ENCODE measurements at places on chromosomes 11 and 22.

DNA sequence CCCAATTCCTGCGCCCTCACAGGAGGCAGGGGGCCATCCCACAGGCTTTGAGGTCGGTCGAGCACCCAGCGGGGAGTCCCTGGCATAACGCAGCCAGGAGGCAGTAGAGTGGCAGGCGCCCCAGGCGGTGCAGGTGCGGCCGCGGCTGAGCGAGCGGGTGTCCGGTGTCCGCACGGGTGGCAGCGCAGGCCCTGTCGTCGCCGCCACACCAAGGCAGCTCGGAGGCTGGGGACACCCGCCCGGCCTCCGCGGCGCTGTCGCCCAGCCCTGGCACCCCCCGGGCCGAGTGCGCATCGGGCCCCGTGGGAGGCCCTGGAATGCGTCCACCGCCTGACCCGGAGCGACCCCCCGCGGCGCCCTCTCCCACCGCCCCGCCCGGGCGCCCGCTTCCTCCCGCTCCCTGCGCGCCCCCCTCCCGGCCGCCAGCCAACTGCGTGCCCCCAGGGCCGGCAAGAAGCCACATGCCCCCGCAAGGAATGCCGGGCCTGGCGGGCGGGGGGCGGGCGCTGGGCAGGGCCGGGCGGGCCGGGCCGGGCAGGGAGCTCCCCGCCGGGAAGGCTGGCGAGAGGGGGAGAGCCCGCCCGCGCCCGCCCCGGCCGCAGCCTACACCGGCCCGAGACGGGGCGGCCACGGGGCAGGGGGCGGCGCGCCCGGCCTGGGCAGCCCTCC, 33.9 kb downstream of the PRDM11 start:
- DNase-seq = peak; percentile 73

- DNase-seq = no peak
Observed at GRCh38 chr11:32325187-32325586, 110.2 kb downstream of the WT1 start.

GRCh38 chr22:45667486-45667885, 4.1 kb upstream of the ATXN10 start:
- no peak for DNase-seq

DNA sequence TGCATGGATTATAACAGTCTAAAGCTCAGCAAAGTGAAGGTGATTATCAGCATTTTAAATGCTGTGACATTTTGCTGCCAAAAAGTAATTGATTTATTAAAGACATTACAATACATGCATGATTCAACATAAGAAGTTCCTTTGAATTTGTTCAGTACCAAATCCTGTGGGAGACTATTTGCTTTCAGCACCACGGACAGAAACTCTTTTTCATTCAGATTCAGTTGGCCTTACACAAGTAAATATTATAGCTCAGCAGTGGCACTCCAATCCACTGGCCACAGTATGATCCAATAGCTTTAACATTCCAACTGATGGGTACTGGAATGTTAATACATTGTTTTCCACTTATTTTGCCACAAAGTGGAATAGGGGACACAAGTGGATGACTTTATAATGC, 806.7 kb downstream of the NTM start:
- DNase-seq = no peak

DNA sequence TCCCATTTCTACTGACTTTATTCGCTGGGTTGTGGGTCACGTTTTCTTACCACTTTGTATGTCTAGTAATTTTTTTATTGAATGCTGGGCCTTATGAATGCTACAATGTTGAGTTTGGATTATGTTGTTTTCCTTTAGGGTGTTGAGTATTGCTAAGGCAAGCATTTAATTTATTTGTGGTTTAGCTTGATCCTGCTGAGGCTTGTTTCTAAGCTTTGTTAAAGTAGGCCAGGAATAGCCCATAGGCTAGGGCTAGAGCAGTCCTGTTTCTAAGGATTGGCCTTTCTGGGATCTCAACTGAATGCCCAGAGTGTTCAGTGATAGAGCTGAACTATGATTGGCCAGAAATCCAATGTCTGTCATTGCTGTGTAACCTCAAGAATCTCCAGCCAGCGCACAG, 56.1 kb upstream of the LDLRAD3 start:
- DNase-seq = no peak

DNA sequence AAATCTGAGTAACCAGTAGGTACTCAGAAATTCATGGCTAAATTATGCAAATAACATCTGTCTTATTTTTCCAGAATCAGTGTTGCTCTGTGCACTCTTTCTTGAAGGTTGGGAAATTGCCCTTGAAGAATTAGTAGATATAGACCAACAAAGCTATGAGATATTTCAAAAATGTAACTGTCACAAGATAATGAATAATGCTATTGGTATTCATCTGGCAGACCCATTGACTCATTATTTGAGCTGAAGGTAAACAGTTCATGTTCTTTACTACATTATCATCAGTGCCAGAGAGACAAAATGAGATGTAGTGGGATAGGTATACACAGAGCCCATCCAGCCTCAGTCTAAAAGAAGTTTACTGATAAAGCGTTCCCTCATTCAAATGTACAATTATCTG, 274.7 kb downstream of the CASP12 start:
- no peak for DNase-seq

GRCh38 chr22:34696557-34696956, 369.4 kb upstream of the ISX start:
- no peak for DNase-seq

DNA sequence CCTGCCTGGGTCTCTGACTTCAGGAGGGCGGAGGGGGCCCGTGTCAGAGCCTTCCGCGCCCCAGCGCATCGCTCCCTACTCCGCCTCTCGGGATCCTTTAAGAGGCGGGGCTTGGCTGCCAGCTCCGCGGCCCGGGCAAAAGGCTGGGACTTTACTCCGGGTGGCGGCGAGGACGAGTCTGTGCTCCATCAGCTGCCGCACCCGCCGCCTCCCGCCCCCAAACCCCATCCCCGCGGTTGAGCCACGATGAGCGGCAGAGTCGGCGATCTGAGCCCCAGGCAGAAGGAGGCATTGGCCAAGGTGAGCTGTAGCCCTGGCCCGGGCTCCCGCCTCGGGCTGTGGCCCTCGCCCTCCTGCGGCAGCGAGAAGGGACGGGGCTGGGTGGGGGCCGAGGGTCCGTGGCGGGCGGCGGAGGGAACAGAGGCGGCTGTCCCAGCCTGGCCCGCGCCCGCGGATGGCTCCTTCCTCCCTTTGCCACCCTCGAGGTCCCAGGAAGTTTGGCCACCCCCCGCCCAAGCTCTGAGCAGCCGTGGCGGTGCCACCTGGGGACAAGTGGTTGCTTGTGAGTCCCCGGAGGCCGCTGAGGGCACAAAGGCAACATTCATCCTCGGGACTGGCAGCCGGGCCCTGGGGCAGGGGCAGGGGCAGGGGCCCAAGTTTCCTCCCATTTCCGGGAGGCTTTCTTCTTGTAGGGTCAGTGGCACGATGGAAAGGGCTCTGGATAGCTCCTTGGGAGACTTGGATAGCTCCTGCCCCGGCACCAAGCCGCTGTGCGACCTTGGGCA, at the start of gene SEC14L2:
TSS of gene SEC14L2 (plus strand) at position 148 of the 785 bp plus-strand sequence. CDS start at position 247, 99 bp downstream.
- peak; percentile 78 for DNase-seq

- no peak for DNase-seq
Observed at GRCh38 chr22:30731658-30732057, 37.0 kb downstream of the OSBP2 start.

DNA sequence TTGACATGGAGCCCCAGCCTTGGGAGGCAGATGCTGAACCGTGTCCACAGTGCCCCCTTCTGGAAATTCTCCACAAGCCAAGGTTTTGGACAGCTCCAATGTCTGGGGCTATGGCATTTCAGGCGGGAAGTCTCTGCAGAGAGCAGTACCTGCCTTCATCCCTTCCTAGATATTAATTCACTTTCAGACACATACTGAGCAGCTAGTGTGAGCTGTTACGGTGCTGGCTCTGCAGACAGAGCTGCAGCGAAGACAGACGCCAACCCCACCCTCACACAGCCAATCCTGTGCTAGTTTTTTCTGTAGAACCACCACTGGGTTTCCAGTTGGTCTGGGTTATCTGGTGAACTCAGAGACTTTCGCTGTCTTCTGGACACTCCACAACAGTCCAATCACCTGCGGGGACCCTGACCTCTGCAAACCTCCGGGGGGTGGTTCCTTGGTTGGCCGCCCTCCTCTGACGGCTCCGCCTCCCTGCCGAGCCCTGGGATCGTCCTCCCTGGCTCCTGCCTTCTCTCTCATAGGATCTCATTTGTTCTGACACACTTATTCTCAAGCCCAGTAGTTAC, 9.1 kb downstream of the LMF2 start:
- peak; percentile 84 for DNase-seq

GRCh38 chr22:39524089-39524752, 3.9 kb downstream of the ATF4 start:
- DNase-seq = no peak

DNA sequence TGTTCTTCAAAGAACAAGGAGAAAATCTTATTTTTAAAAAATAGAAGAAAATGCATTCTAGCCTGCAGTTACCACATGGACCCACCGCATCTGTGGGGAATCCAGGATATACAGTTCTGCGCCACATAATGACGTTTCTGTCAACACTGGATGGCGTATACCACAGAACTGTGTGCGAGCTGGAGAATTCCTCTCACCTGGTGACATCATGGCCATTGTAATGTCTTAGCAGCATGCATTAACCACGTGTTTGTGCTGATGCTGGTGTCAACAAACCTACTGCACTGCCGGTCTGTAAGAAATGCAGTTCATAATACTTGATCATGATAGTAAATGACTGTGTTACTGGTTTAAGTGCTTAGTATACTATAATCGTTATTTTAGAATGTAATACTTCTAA, 174.7 kb downstream of the TBC1D22A start:
- no peak for DNase-seq

DNA sequence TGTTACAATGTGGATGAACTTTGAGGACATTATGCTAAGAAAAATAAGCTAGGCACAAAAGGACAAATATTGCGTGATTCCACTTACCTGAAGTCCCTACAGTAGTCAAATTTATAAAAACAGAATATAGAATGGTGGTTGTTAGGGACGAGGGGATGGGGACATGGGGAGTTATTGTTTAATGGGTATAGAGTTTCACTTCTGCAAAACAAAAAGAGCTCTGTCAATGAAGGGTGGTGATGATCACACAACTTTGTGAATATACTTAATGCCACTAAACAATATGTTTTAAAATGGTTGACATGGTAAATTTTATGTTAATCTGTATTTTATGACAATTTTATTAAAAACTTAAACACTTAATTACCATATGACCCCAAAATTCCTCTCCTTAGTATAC, 26.1 kb downstream of the INTS4 start:
- DNase-seq = no peak

- no peak for DNase-seq
Observed at GRCh38 chr22:25942856-25943411, 200.9 kb downstream of the MYO18B start.

- no peak for DNase-seq
Observed at GRCh38 chr11:36453678-36454077, 56.4 kb downstream of the TRAF6 start.

- peak; percentile 17 for DNase-seq
Observed at GRCh38 chr11:119493712-119494111, 70.7 kb upstream of the THY1 start.

DNA sequence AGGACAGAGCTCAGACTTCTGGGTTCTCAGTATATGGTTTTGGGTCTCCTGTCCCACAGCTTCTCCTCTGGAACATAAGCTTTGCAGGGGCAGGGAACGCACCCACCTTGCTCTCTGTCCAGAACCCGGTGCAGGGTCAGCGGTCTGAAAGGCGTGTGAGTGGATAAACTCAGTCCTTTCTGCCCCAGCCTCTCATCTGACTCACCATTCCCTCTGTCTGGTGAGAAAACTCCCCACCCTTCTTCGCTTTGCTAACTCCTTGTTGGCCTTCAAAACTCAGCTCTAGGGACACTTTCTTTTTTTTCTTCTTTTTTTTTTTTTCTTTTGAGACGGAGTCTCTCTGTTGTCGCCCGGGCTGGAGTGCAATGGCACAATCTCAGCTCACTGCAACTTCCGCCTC, 68.9 kb upstream of the NUP50 start:
- DNase-seq = no peak

- DNase-seq = peak; percentile 52
Observed at GRCh38 chr11:59172345-59173079, 580 bp downstream of the DTX4 start.

DNA sequence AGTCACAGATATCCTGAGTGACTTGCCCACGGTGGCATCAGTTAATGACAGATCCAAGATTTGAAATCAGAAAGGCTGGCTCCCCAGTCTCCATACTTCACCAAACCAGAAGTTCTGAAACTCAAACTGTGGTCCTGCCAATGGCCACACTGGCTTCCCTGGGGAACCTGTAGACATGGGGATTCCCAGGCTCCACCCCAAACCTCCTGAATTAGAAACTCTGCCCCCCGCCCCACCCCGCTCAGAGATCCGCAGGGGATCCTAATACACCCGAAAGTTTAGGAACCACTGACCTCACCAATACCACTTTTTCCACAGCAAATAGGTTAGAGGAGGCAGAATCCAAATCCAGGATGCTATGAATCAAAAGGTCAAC, 15.3 kb downstream of the RTN4RL2 start:
- no peak for DNase-seq

GRCh38 chr11:134597452-134597851, 185.4 kb upstream of the B3GAT1 start:
- DNase-seq = no peak

DNA sequence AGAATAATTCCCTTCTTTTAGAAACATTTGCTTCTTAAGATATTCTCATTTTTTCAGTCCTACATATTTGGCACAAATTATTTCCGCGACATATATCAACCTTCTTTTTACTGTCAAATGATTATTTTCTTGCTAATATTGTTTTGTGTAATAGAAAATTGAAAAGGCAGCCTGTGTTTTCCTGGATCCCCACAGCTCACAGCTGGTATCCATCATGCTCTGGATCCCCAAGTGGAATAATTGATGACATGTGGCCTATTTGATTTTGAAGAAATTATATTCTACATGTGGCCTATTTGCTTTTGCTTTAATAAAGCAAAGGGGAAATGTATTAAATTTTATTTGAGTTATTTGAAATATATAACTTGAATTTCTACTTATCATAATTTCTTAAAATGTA, 199.4 kb upstream of the LUZP2 start:
- no peak for DNase-seq

DNA sequence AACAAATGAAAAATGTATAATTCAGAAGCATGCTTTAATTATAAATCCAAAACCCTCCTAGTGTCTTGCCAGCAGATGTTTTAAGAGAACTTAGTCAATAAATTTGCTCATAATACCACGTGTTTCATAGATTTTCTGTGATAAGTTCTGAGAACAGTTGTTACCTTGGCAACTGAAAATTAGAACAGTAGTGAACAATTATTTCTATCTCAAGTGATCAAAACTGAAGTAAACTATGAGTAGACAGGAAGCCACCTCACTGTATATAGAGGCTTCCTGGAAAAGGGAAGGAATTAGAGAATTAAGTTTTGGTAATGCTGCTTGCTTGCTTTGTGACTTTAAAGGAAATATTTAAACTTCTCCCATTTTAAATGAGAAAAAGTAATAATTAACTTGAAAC, 266.0 kb upstream of the ANO3 start:
- DNase-seq = no peak

DNA sequence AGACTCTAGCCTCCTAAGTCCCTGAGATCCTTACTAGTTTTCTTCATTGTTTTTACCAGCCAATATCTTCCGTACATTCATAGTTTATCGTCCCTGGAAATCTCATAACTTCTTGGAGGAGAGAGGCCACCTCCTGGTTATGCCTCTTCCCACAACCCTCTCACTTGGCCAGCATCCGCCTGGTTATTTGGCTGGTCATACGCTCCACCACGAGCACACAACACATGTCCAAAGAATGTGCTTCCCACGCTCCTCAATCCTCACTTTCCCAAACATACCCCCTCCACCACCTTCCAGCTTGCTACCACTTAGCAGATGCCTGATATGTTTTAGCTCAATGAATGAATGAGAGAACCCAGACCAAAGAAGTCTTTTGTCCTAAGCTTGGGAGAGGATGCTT, 83.5 kb upstream of the EIF3D start:
- no peak for DNase-seq

GRCh38 chr11:45259592-45259991, 26.5 kb downstream of the SYT13 start:
- DNase-seq = peak; percentile 81
